ENCODE measurements at places on chromosomes 12 and 14.

- no peak for DNase-seq
These were observed 64.3 kb upstream of the CDKN3 start for GRCh38 chr14:54332490-54332889.

- DNase-seq: no peak
These were observed 156.4 kb downstream of the TPH2 start for GRCh38 chr12:72095025-72095424.

DNA sequence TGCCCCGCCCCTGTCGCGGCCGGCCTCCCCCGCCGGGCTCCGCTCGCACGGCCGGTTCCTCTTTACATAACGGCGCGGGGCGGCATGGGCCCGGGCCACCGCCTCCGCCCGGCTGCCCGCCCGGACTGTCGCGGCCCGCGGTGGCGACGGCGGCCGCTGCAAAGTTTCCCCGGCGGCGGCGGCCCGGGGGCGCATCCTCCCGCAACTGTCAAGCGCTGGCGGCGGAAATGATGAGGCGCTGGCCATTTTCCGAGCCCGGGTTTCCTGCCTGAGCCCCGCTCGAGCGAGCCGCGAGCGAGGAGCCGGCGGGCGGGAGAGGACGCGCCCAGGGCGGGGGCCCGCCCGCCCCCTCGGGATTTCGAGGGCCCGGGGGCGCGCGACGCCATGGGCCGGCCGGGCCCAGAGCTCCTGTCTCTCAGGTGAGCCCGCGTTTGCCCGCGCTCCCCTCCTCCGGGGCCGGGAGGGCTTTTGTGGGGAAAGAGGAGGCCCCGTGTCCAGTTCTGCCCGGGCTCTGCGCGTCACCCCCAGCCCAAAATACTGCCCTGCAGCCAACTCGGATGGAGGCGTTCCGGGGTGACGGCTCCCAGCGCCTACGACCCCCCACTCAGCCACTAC is at the start of gene SH2B3:
TSS of gene SH2B3 (plus strand) at position 65 of the 615 bp plus-strand sequence. CDS start 12,223 bp downstream, outside the sequence.
- DNase-seq: no peak

- no peak for DNase-seq
These were observed 86.8 kb upstream of the ARHGAP5 start for GRCh38 chr14:31990183-31990857.

DNA sequence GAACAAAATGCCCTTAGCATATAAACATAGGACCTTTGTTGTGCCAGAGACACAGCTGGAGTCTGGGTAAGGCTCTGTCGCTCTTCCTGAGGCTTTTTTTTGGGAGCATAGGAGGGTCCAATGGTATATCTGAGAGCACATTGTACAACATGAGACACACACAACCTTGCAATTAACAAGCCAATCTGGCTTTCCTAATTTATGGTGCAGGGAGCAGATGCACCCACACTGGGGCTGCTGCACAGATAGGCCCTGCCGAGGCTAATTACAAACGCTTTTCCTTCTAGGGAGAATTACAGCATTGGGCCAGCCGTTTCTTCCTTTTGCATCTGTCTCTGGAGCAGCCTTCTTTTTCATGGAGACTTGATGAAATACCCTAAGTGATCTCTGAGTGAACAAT is 75.0 kb upstream of the OVCH1 start:
- no peak for DNase-seq

DNA sequence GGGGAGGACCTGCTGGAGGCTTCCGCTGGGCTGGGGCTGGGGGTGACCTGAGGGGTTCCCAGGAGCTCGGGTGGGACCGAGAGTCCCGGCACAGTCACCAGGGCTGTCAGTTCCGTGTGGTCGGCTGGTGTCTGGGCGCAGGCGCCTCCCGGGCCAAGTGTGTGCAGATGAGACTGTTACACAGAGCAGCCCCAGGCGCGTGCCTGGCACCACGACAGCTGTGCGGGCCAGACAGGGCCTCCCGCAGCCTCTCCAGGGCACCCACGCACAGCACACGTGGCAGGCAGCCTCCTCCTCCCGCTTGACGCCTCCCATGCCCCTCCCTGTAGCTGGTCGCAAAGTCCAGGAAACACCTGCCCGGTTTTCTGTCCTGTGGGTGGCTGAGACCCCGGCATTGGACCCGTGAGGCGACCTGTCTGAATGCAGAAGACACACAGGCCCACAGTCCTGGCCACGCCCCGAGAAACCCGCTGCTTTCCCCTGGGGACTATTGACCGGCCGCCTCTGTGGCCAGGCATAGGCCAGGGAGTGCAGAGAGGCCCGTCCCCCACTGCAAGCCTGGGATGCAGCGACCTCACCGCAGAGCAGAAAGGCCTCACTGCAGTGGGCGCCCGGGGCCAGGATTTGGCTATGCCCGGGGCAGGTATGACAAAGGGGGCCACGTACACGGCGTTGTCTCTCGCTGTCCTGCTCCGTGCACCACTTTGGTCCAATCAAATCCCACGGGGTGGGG is 12.1 kb upstream of the GALNT9 start:
- DNase-seq: no peak

DNA sequence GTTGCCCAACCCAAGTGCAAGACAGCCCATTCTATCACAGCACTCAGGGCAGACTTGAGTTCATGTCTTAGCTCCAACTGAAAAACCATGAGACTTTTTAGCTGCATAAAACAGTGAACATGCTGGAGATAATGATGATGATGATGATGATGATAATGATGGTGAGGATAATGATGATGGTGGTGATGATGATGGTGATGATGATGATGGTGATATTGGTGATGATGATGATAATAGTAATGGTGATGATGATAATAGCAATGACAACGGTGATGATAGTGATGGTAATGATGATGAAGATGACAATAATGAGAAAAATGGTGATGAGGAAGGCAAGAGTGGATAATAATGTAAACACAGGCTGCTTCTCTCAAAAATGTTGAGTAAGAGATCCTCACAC is 576.2 kb downstream of the BCL11B start:
- no peak for DNase-seq

GRCh38 chr14:70098250-70098809 is 90.4 kb downstream of the SLC8A3 start:
- no peak for DNase-seq

DNA sequence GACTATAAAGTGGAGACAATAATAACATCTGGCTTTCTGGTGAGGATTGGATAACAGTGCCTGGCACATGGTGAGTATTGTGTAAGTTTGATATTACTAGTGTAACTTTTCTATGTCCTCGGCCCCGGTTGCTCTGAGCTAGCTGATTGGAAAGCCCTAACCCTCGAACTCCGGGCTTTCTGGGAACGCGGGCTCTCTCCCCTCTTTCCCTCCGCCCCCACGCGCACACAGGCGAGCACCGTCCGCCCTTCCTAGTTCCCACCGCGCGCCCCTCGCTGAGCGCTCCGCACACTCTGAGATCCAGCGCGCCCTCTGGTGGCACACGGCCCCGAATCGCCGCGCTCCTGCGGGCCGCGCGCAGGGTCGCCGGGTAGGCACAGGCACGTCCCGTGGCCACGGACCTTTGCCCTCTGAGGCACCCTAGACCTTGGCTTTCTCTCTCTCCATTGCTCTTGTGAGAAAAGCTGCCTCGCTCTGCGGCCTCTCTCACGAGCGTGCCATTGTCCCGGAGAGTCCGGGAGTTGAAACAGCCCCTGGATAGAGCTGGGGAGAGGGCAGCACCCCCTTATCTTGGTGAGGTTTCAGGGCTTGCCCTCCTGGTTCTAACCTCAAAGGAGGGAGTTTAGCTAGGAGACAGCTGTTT is 23.2 kb upstream of the ESRRB start:
- DNase-seq: no peak

DNA sequence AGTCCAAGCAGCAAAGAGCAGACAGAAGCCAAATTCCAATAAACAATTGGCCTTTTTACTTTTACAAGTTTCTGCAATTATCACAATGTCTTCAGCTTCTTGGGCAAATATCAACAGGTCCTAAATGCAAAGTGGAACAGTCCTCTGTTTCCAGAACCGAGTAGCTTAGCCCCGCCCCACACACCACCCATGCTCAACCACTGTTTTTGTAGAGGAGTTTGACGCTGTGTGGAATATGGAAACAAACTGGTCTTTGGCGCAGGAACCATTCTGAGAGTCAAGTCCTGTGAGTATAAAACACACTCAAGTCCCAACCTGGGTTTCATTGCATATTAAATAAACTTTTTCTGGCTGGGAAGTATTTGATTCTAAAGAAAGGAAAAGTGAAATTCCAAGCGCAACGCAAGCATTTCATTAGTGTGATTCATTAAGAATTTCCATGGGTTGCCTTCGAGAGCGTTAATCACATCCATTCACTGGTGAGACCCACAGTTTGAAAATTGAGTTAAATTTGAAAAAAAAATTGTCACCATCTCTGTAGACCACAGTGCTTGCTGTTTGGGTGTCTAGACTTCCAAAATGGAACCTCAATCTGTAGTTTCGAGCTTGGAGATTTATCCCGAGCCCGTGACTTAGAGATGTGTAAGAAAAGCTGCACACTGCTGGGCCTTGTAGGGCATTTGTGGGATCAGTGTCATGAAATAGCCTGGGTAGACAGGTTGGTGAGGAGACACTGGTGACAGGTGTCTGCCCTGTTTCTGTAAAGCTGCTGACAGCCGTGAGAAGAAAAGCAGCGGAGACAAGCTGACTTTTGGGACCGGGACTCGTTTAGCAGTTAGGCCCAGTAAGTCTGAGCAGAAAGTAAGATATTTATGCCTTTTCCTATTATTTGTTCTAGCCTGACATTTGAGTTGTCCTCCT is 96.1 kb downstream of the DAD1 start:
- no peak for DNase-seq

- DNase-seq: no peak
These were observed 81.0 kb downstream of the CLMN start for GRCh38 chr14:95238487-95239298.

GRCh38 chr12:95673576-95673975 is 117.0 kb downstream of the NTN4 start:
- DNase-seq: no peak

- DNase-seq: no peak
These were observed 66.0 kb downstream of the ANO4 start for GRCh38 chr12:100860611-100861010.

- DNase-seq: no peak
These were observed 3.2 kb downstream of the MLXIP start for GRCh38 chr12:122081697-122082221.

- no peak for DNase-seq
These were observed 24.2 kb upstream of the FAM222A start for GRCh38 chr12:109689426-109689825.

- DNase-seq: no peak
These were observed 82.9 kb downstream of the TSPAN9 start for GRCh38 chr12:3160081-3160480.

- no peak for DNase-seq
These were observed 36.0 kb upstream of the GLIPR1 start for GRCh38 chr12:75444429-75445136.
